ENCODE measurements at places on chromosomes 3 and 15.
A peak's percentile ranks its signal among the peaks of the same experiment; 100 is the strongest.

DNA sequence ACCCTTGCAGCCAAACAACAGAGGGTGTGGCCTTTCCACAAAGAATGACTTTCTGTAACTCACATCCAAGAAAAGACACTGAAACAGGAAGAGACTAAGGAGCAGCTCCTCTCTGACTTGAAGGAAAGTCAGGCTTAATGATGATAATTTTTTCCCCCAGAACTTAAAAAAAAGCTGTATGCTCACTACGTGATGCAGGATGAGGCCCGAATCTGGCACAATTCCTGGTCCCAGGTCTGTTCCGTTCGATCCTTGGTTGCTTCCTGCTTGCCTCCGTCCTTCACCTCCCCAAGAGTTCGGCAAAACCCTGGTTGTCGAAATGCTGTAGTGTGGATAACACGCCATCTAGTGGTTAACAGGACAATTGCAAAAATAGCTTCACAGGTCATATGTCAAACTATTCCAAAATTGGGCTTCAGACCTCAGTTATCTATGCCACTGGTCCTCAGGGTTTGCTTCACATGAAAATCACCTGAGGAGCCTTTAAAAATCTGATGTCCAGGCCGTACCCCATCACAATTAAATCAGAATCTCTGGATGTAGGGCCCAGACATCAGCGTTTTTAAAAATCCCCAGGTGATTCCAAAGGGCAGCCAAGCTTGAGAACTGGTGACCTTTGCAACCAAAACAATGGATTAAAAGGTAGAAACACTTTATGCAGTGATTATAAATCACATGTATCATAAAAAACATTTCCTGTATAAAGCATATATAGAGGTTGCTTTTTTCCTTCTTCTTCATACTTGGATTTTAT is 28.1 kb upstream of the SYNM start:
- peak; percentile 24 for DNase-seq

GRCh38 chr3:24088782-24089181 is 143.7 kb downstream of the NR1D2 start:
- no peak for DNase-seq

DNA sequence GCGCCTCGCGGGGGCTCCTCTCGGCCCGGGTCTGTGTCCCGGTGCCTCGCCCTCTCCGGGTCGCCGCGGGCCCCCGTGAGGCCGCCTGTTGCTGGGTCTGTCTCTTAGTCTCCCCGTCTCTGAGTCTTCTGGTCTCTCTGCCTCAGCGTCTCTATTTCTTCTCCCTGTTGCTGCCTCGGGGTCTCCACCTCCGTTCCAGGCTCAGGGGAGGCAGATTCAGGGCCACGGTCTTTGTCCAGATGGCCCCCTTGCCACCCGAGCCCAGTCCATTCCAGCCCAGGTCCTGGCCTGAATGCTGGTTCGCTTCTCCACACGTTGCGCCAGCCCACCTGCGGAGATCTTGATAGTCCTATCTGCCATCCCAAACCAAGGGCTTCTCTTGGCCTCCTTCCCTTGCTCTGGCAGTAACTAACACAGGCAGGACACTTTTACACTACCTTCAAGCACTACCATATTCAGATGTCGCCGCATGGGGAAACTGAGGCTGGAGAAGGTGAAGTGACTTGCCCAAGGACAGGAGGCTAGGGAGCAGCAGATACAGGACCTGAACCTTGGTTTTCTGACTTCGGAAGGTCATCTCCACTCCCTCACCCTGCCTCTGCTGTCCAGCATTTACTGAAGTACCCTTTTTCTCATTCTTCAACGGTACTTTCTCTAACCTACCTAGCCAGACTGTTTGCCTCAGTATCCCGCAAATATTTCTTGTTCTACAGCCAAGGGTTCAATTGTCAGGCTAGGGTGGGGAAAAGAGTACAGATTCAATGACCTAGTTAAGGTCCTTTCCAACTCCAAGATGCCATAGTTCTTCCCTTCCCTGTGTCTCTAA is 616 bp upstream of the IGDCC4 start:
- no peak for DNase-seq

- DNase-seq, result peak; percentile 35
These were observed 39.8 kb downstream of the IDH2 start for GRCh38 chr15:90062462-90062932.

GRCh38 chr3:141289228-141289772 is 57.7 kb downstream of the PXYLP1 start:
- no peak for DNase-seq

GRCh38 chr3:55272031-55272645 is 215.0 kb downstream of the WNT5A start:
- DNase-seq, result no peak

Data from CD8-positive, alpha-beta T cell (primary cell).